AML-193 (cell line): ENCODE measurements at places on chromosomes 3 and 15.
A peak's percentile ranks its signal among the peaks of the same experiment; 100 is the strongest.

- no peak for DNase-seq
Observed at GRCh38 chr15:65571971-65572370, 39.0 kb downstream of the INTS14 start.

- no peak for DNase-seq
Observed at GRCh38 chr3:127819086-127819485, 3.2 kb downstream of the MGLL start.

- no peak for DNase-seq
Observed at GRCh38 chr15:40441565-40442531, 1.1 kb downstream of the BAHD1 start.

GRCh38 chr15:66411190-66411589, 24.5 kb downstream of the MAP2K1 start:
- peak; percentile 63 for DNase-seq

DNA sequence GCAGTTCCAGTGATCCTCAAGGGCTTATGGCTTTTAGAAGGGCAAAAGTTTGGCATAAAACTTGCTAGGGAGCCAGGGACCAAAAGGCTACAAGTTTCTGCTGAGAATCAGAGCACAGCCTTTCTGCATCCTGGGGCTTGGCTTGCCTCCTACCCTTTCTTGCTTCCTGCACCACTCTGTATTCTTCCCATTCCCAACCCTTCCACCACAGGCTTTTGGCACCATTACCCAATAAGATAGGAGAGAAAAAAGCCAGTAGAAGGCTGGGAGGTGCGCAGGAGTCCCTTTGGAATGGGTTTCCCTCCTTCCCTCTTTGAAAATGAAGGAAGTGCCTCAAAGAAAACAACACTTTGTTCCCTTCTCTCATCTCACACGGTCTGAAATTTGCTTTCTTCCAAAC, 268.6 kb downstream of the PDCD6IP start:
- no peak for DNase-seq
